ENCODE measurements at places on chromosomes 2 and 18. TPM values are rescaled to one million over a fixed set of nuclear protein-coding genes. Genes with fewer than 3 reads are reported as not detected.

TLX2 gene
- total RNA-seq, result 1.9 TPM

THSD7B gene
- 0.16 TPM for total RNA-seq

GKN2 gene
- not detected for total RNA-seq

C18orf54 gene
- total RNA-seq, result 4.1 TPM

POTEC gene
- not detected for total RNA-seq

- DNase-seq, result peak; percentile 93
Observed at GRCh38 chr2:43540021-43540779, 55.6 kb downstream of the THADA start.

DNA sequence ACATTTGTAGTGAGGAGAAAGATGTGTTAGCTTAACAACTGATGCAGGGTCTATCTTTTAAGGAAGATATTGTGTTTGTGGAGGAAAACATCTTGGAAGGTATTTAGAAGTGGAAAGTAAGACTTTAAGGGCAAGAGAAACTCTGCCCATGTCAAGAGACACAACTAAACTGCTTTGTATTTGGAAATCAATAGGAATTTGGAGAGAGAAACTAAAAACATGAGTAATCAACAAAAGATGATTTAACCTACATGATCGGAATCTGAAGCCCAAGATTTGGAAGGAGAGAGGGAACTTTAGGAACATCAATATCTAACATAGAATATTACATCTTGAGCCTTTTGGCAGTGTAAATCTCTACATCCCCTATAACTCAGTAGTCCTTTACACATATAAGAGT, 184.2 kb upstream of the COL3A1 start:
- DNase-seq, result no peak

GRCh38 chr18:22983175-22983574, 50.0 kb downstream of the RBBP8 start:
- DNase-seq, result no peak

DNA sequence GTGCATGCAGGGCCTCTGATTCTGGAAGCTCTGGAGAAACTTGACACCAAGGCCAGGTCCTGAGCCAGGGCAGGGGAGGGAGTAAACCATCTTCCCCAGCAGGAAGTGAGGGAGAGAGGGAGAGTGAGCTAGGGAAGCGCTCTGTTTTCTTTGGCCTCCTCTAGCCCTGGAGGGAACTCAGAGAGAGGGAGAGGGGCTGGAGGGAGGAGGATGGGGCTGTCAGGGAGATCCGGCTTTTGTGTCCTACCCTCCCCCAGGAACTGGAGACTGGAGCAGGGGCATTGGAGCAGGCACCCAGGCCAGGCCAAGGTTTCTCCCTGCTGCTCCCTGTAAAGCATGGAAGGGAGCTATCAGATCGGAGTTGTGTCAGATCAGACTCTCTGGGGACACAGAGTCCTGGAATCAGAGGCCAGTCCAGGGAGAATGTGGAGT, 22.7 kb upstream of the PKDCC start:
- DNase-seq, result no peak

- no peak for DNase-seq
Observed at GRCh38 chr2:201191132-201191875, 8.4 kb downstream of the CASP10 start.

GRCh38 chr2:240622060-240622411, 3.2 kb upstream of the GPR35 start:
- peak; percentile 55 for DNase-seq

- no peak for DNase-seq
Observed at GRCh38 chr2:168802859-168803725, 655 bp downstream of the NOSTRIN start.

GRCh38 chr2:197191940-197192322, 118.6 kb downstream of the ANKRD44 start:
- DNase-seq, result no peak

DNA sequence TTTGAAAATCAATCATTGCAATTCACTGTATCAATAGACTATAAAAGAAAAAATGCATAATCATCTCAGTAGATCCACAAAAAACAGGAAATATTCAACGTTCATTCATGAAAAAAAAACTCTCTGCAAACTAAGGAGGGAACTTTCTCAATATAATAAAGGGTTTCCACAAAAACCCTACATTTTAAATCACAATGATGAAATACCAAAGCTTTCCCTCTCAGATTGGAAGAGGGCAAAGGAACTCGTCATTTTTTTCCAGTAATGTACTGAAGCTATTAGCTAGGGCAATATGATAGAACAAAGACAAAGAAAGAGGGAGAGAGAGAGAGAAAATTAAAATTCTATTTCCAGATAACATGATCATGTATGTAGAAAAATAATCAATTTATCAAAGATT, 167.1 kb upstream of the RBMS1 start:
- no peak for DNase-seq

DNA sequence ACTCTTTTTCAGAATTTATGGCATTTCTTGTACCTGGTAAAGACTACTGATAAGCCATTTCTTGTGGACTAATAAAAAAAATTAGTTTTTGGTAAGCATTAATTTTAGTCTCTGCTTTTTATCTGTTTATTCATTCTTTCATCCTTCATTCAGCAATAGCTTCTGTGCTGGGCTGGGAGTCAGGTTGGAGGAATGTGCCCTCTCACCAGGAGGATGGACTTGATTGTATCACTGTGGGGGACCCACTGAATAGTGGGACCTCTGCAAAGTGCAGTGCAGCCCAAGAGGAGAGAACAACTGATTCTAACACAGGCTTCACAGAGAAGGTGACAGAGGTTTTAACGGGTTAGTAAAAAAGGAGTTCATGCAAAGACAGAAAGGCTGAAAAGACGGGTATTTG, 39.1 kb downstream of the CDC42EP3 start:
- DNase-seq, result no peak

DNA sequence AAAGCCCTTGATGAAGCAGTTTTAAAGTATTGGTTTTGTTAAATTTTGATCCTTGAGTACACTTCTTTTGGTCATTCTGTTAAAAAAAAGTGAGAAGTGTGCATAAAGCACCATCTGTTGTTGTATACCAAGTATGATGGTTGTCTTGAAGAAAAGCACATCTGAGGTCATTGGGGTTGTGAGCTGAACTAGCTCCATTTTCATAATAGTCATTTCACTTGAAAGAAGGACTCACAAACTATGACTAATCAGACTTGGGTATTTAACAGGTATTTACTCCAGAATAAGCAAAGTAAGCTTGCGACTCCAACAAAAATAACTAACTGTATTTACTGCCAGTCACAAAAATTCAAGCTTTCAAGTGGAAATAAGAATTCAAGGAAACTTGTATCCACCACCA, 35.1 kb downstream of the CHN1 start:
- DNase-seq, result no peak

DNA sequence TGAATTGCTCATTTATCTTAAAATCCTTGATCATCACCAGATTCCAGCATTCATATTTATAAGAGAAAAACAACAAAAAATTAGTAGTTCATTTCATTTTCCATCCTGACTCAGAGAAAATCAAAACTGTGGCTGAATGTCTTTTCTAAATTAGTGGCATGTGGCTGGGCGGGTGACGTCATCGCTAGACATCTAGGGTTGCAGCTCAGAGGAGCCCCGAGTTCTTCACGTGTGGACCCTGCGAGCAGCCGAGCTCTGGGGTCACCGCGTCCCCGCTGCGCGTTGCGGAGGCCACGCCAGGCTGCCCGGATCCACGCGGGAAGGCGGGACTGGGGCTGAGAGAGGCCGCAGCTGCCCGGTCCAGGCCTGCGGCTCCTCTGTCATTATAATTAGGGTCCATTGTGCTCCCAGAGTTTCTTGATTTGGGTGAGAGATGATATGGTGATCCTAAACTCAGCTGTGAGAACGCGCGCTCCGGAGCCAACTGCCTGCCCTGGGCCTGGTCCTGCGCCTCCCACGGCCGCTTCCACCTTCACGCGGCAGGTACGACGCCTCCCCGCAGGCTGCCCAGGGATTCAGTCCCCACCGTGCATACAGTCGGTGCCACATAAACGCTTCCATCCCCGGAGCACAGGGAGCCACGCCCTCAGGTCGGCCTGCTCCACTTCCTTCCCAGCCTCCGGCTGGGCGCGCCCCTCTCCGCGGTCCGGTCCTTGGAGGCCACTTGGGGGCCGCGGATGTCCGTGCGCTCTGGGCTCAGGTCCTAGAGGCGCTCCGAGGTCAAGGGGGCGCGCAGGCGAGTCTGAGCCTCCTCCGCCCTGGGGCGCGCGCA, 56.5 kb downstream of the TMEM18 start:
- no peak for DNase-seq

DNA sequence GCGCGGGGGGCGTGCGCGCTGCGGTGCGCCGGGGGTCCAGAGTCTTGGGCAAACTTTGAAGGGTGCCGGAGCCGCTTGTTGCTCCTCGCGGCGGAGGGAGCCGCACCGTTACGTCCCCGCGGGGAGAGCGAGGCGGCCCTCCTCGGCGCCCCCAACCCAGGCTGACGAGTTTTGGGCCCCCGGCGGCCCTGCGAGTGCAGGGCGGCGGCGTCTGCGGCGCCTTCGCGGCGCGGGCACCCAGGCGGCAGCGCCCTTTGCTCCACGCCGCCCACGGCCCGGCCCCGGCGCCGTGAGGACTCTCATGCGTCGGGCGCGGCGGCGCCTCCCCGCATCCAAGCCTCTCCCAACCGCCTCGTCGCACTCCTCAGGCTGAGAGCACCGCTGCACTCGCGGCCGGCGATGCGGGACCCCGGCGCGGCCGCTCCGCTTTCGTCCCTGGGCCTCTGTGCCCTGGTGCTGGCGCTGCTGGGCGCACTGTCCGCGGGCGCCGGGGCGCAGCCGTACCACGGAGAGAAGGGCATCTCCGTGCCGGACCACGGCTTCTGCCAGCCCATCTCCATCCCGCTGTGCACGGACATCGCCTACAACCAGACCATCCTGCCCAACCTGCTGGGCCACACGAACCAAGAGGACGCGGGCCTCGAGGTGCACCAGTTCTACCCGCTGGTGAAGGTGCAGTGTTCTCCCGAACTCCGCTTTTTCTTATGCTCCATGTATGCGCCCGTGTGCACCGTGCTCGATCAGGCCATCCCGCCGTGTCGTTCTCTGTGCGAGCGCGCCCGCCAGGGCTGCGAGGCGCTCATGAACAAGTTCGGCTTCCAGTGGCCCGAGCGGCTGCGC, 814 bp downstream of the FZD7 start:
- peak; percentile 69 for DNase-seq

GRCh38 chr2:98374286-98374685, 28.0 kb downstream of the CNGA3 start:
- no peak for DNase-seq

DNA sequence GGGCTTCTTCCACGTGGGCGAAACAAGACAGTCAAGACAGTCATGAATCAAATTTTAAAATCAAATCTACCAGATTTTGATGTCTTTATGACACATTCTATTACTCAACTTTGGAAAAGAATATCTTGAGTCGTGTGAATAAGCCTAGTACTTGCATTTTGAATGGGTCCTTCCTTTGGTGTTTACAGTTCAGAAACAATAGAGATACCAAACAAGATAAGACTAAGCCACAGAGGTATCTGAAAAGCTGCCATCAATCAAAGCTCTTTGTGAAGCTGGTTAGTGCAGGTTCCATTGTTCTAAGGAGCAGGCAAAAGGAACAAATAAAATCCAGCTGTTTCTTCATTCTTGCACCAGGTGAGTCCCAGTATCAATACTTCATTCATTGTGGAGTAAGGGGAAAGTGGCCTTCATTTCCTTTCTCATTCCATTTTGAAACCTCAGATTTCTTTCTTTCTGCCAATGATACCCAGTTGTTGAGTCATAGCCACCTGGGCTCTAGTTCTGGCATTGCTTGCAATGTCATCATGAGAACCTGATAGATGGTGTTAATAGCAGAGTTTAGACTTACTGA, 151.7 kb upstream of the L3MBTL4 start:
- no peak for DNase-seq

GRCh38 chr2:168231609-168232241, 15.7 kb downstream of the STK39 start:
- peak; percentile 78 for DNase-seq

GRCh38 chr18:49697757-49698524, 115.4 kb downstream of the ACAA2 start:
- DNase-seq, result no peak

- DNase-seq, result no peak
Observed at GRCh38 chr2:203673933-203674332, 32.5 kb upstream of the CD28 start.

DNA sequence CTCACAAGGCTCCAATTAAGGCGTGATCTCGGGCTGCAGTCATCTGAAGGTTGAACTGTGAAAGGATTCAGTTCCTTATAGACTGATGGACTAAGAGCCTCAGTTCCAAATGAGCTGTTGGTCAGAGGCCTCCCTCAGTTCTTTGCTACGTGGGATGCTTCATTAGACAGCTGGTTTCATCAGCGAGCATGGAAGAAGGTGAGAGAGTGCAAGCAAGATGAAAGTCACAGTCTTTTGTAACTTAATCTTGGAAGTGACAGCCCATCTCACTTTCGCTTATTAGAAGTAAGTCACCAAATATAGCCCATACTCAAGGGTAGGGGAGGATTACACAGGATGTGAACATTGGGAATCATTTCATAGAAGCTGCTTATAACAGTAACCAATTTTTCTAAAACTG, 26.8 kb downstream of the PPP1CB start:
- no peak for DNase-seq

DNA sequence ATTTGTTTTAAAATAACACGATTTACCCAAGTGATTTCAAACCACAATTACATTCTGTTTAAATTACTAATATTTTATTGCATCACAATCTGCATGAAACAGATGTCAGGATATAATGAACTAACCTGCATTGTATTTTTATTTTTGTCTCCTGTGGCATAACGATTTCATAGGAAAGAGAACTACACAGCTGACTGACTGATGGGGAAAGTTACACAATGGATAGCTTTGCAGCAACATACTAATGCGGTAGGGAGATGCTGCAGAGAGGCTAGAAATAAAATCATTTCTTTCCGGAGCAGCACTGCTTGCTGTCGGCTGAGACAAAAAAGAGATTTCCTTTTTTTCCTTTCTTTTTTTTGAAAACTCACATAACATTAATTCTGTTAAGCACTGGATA, 36.9 kb downstream of the SCN1A start:
- DNase-seq, result no peak

DNA sequence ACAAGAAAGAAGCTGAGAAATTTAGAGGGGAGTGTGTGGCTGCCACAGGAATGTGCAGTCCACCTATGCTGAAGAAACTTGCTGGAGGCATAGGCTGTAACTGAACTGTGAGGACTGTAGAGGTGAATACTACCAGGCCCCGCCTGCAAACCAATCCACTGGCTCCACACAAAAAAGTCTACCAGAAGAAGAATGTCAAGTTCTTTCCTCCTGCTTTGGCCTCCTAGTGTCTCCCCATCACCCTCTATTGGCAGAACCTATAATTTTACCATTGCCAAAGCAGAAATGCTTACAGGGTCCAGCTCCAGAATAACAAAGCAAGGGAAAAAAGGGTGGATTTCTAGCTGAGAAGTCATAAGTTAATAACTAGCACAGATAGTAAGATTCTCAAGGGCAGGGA, 5.9 kb upstream of the ATP5MC3 start:
- no peak for DNase-seq

GRCh38 chr2:237833546-237833945, 25.9 kb upstream of the RAMP1 start:
- DNase-seq, result no peak

- DNase-seq, result no peak
Observed at GRCh38 chr2:88069117-88069516, 1.5 kb downstream of the SMYD1 start.
